ENCODE measurements at places on chromosomes 2 and 18.

GRCh38 chr18:56992777-56993176 is 154.1 kb upstream of the BOD1L2 start:
- DNase-seq, result no peak

DNA sequence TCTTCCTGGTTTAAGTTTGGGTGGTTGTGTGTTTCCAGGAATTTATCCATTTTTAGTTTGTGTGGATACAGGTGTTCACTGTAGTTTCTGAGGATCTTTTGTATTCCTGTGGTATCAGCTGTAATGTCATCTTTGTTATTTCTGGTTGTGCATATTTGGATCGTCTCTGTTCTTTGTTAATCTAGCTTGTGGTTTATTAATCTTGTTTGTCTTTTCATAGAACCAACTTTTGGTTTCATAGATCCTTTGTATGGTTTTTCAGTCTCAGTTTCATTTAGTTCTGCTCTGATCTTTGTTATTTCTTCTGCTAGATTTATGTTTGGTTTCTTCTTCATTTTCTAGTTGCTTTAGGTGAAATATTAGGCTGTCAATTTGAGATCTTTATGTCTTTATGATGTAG is 202.4 kb upstream of the ZSWIM2 start:
- no peak for DNase-seq

GRCh38 chr18:30632071-30632698 is 410.4 kb downstream of the DSC3 start:
- DNase-seq, result no peak

DNA sequence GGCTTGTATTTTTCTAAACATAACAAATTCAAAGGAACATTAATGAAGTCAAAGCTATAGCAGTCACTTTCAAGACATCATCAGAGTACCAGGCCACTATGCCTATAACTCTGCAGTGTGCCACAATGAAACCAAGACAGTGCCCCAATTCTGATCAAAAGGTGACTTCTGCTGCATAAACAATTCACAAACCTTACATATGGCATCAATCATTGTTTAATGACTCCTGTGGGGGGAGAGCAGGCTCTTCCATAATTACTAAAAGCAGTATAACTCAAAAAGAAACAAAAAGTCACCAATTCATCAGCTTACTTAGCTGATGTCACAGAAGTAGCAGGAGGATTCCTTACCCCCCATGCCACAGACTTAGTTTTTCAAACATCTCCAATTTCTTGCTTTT is 15.5 kb downstream of the LPIN2 start:
- no peak for DNase-seq

- DNase-seq, result no peak
Observed at GRCh38 chr18:61256291-61256690, 76.9 kb upstream of the CDH20 start.

Data from naive thymus-derived CD4-positive, alpha-beta T cell (primary cell).